ENCODE measurements at places on chromosomes 12 and 14.

DNA sequence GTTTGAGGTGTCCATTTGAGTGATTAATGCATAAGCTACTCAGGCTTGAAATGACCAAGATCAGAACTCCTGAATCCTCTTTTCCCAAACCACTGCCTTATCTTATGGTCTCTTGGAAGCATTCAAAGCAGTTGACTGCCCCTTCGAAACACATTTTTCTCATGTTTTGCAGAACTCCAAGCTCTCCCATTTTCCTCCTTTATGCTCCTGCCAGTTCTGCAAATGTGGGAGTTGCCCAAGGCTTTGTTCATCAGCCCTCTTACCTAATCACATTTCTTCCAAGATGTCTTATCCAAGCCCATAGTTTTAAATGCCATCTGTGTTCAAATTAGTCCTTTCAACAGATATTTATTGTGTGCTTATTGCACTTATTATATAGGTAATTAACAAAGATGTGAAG lies 1.8 kb upstream of the DNAAF2 start:
- DNase-seq = no peak

DNA sequence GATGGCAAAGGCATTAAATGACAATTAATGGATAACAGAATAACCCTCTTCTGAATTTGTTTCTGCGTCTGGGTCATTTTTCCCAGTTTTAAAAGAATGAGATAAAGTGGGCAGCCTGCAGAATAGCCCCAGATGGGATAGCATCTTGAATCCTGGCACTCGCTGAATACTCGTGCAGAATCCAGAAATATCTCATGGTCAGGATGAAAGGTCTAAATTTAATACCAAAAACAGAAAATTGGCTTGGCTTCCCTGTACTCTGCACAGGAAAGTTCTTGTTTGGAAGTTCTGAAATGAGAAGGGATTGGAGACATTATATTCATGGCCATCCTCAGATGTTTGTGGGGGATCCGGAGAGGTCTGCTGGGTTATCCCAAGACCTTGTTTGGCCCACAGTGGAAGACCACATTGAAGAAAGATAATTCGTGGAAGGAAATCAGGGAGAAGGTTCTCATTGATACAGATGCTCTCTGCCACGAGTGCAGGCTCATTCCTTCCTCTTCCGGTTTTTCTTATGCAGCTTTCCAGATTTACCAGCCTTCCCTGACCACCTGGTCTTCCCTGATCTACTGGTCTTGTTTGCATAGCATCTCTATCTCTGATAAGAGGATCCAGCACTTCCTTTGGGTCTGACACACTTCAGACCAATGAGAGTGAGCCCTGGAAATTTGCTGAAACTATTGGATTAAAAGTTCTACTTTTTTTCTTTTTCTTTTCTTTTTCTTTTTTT lies 6.0 kb upstream of the IFT81 start:
- no peak for DNase-seq

- DNase-seq = peak; percentile 75
Measured at GRCh38 chr12:132084621-132085290, 59.4 kb downstream of the DDX51 start.

GRCh38 chr12:109510196-109510595 lies 32.8 kb downstream of the UBE3B start:
- no peak for DNase-seq

- DNase-seq = no peak
Measured at GRCh38 chr12:43285159-43285598, 266.8 kb downstream of the ADAMTS20 start.
